ENCODE measurements at places on chromosomes 6 and 20.

DNA sequence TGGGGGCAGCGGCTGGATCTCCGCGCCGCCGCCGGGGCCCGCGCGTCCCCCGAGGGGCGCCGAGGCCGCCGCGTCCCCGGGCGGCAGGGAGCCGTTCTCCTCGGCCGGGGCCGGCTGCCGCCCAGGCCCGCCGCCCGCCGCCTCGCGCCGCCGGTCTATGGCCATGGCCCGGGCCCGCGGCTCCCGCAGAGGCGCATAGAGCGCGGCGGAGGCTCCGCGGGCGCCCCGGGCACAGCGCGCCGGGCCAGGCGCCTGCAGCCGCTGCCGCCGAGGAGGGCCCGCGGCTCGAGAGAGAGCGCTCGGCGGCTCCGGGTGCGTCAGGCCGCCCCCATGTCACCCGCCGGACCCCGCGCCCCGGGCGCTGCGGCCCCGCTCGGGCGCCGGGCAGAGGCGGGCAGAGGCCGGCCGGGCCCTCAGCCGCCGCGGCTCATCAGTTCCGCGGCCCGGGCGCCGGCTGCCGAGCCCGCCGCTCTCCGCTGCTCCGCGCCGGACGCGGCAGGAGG is 404 bp downstream of the SLC22A23 start:
- no peak for DNase-seq

DNA sequence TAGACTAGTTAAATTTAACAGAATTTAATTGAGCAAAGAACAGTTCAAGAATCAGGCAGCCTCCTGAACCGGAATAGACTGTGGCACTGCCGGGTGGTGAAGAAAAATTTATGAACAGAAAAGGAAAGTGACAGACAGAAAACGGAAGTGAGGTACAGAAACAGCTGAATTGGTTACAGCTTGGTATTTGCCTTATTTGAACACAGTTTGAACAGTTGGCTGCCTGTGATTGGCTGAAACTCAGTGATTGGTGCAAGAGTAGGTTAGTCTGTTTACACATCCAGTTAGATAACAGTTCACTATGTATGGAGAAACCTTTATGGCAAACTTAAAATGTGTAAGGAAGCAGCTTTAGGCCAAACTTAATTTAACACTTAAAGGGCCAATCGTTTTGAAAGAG is 116.0 kb upstream of the CITED2 start:
- DNase-seq = no peak

- DNase-seq = no peak
Observed at GRCh38 chr20:42442716-42443115, 747.0 kb downstream of the PTPRT start.

DNA sequence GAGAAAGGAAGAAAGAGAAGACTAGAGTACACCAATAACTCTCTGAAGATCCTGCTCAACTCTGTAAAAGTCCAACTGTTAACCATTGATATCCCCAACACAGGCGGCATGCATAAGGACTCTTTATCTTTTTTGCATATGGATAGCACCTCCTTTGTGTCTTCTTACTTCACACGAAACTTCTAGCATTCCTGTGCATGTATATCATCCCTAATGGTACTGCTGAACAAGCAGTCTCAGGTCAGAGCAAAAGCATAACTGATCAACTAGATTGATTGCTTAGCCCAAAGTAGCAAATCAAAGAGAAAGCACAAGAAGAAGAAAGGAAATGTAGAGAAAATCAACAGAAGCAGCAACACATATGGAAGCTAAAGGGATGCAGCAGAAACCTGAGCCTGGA is 234.4 kb downstream of the SYNE1 start:
- DNase-seq = no peak

DNA sequence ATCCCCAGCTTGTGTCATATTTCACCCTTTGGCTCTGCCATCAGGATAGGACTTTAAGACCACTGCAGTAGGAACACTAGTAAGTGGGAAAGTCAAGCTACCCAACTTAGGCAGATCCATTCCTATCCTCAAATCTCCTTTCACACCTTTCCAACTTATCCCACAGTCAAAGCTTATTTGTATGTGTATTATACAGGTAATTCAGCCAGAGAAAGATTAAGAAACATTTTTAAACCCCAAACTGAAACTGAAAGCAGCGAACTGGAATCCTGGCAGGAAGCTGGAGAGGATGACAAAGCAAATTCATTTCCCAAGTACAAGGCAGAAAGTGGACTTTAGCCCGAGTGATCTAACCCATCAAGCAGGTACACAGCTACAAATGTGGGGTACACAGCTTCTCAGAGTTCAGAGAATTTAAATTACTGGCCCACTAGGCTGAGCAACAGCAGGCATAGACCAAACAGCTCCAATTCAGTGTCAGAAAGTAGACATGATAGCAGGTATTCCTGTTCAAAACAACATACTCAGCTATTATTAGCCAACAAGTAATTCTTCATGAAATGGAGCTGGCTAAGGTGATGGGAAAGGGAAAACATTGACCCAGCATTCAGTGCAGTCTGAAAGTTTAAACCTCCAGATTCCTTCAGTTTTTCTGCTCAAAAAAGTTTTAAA is 39.1 kb downstream of the ILRUN start:
- DNase-seq = no peak

- no peak for DNase-seq
Observed at GRCh38 chr6:101398716-101399615, 5.5 kb downstream of the GRIK2 start.

DNA sequence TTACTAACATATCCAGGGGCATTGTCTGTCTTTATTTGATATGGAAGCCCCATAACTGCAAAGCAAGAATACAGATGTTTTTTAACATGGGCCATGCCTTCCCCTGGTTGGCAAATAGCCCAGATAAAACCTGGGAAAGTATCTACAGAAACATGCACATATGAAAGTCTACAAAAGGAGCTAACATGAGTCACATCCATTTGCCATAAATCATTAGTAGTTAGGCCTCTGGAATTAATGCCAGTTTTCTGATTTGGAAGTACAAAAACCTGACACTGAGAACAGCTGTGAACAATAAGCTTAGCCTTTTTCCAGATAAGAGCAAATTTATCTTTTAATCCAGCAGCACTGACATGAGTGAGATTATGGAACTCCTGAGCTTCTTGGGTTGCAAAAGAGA is 418.0 kb upstream of the IMPG1 start:
- no peak for DNase-seq

DNA sequence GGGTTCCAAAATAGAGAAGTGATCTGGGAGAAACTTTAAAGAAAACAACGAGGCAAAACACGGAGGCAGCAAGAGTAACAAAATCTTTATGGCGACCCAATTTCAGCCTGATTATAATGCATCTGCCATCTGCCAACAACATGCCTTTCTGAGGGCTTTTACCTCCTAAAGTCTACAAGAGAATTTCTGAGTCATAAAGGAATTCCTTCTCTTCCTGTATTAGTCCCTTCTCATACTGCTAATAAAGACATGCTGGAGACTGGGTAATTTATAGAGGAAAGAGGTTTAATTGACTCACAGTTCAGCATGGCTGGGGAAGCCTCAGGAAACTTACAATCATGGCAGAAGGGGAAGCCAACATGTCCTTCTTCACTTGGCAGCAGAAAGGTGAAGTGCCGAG is 226.6 kb downstream of the HACE1 start:
- DNase-seq = no peak

DNA sequence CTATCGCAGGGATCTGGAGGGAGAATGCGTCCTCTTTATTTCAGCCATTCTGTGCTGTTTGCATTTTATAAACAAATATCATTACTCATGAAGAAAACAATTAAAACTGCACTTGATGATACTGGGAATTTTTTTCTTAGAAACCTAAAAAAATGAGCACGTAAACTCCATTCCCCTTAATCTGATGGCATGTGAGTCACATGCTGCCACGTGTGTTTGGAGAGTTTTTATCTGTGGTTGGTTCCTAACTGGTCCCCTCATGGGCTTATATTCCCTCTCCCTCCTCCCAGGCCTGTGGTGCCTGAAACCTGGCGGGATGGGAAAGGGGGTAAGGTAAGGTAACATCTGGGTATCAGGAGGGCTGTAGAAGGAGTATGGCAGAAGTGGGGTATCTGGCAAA is 6.5 kb downstream of the PACSIN1 start:
- DNase-seq = no peak

DNA sequence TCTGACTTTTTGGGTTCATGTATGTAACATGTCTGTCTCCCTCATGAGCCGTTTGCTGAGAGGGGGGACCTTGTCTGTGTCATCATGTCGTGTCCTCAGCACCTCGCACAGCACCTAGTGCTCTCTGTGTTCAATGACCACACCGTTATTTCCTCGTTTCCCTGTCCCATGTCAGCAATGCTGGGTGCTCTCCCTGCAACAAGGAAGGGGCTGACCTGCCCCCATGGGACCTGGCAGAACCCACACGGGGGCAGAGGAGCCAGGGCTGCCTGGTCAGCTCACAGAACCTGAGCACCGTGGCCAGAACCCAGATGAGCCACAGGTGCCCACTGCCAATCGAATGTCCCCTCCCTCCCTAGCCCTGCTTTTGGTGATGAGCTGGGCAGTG is 7.3 kb downstream of the ADA start:
- DNase-seq = no peak

DNA sequence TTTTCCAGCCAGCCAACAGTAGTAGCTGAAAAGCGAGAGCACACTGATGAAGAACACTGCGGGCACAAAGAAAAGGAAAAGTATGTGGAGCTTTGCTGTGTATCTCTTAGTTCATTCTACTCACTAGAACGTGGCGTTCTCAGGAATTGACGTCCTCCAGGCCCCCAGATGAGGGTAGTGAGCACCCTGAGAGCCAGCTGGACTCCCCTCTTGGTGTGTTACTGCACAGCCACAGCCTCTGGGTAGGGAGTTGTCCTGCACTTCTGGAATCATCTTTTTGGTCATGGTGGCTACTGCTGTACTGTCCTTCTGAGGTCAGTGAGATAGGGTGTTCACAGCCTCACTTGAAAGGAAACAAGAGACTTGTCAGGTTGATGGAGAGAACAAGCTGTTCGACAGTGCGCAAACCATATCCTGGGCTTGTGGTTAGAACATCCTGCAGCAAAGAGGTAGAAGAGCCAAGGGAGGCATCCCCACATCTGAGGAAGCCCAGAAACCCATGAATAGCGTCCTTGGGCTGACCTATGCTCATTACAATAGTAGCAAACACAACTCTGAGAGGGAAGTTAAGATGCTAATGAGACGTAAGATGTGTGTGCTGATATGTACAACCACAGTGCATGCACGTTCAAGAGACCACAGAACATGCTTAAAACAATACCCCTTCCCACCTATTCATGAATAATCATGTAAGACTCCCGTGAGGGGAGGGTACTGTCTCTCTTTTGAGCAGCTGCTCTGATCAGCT is 14.6 kb upstream of the HLA-F start:
- peak; percentile 56 for DNase-seq

GRCh38 chr20:48822879-48823385 is 4.9 kb downstream of the PREX1 start:
- peak; percentile 44 for DNase-seq

DNA sequence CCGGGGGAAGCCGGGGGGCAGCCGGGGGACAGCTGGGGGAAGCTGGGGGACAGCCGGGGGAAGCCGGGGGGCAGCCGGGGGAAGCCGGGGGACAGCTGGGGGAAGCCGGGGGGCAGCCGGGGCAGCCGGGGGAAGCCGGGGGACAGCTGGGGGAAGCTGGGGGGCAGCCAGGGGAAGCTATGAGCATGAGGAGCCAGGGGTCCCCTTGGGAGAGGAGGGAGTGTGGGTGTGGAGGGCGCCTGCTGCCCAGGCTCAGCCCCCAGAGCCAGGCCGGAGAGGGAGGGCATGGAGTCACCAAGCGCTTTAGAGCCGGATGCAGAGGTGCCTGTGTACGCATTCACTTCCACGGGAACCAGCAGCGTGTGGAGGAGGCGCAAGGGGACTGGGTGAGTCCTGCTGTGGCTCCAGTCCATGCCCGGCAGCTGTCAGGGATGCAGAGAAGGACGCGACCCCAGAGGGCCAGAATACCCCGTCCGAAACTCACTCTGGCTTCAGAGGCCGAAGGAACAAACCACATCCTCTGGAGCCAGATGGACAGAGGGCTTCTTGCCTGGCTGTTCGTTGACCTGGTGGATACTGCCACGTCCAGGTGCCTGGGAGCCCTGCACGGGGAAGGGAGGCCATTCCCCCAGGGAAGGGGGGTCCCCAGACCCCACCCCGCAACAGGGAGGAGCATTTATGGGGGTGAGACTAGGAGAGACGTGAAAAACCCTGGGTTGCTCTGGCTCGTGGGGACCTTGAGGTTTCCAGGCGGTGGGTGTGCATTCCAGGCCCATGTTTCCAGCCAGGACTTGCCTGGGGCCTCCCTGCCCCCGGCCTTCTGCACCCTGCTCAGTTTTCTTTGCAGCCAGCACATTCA is 26.5 kb upstream of the DACT2 start:
- no peak for DNase-seq

DNA sequence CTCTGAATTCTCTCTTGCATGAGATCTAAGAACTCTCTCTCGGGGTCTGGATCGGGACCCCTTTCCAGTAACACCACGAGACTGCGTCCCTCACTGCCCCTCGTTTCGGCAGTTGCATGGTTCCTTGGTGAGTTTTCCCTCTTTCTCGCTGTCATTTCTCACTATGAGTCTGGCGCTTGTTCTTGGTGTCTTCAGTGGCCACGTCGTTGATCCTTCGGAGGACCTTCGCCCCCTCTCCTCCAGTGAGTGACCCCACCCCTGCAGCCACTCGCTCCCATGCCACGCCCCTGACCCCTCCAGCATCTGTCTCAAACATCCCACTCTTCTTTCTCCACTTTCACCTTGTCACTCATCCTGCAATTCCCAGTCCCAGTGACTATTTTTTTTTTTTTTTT is 23.0 kb downstream of the SYNJ2 start:
- DNase-seq = no peak

DNA sequence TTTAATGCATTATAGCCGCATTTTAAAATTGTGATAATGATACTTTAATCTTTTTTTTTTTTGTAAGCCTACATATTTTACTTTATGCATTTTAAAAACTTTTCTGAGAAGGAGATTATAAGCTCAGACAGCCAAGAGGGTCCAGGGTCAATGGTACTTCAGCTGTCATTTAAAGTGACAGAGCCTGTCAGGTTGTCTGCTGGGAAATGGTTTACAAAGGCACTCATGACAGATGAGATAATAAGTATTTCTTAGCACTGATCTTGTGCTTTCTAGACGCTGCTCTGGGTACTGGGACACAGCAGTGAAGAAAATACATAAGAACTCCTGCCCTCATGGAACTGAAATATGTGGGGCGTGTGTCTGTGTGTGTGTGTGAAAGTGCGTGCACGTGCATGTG is 19.6 kb downstream of the LAMP5 start:
- DNase-seq = no peak

DNA sequence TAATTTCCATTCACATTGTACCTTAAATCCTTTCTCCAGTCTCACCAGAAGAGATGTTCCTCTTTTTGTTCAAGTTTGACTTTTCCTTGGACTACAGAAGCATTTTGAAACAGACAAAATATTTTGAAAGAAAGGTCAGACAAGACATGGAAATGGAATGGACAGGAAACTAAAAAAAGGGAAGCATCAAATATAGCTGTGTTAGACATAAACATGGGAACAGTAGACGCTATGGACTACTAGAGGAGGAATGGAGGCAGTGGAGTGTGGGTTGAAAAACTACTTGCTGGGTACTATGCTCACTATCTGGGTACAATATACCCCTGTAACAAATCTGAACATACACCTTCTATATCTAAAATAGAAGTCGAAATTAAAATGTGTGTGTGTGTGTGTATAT is 4.1 kb upstream of the FAM135A start:
- DNase-seq = no peak

GRCh38 chr6:106377061-106377540 is 16.6 kb downstream of the CRYBG1 start:
- no peak for DNase-seq

Data from activated T-cell treated with anti-CD3 and anti-CD28 coated beads, Interleukin-2, amount 50 U/mL, for 48 hours (primary cell).